Ovary (tissue), 10 donors: ENCODE measurements at places on chromosomes 7 and 10. TPM values are rescaled to one million over a fixed set of nuclear protein-coding genes. Genes with fewer than 3 reads are reported as not detected.

DNA sequence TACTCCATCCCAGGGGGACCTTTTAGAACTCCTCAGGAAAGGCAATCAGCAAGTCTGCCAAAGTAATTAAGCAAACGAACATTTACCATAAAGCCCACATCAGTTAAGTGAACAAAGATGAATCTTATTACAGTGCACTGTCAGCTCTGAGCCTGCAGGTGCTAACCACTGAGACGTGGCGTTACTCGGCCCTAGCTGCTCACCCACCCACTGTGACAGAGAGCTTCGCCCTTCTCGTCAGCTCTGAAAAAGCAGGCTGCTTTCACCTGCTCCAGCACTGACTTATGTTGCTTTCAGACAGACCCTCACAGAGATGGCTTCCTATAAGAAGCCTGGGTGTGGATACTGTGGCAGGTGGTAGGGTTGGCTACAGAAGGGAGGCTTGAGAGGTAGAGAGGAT lies 57.7 kb upstream of the KCNIP2 start:
- H3K36me3 ChIP-seq = no peaks in the 10 kb centered on the region
- H3K27ac ChIP-seq = no peak overlapping the region
- no peaks in the 10 kb centered on the region for H3K27me3 ChIP-seq
- H3K4me3 ChIP-seq = no peak overlapping the region
- no peak for DNase-seq

DNA sequence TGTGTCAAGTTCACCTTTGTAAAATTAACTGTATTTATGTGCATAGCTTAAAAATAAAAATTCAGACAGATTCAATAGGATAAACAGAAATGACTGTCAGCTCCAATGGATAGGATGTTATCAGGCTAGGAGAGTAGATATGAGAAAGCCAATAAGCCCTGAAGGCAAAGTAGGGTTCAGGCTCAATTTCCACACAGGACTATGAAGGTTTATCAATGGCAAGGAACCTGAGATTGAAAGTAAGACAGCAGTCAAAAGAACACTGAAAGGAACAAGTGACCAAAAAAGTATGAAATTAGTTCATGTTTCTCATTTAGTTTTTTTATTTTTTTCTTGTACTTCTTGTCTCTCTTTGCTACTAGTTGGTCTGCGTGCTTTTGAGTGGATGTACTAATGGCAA lies 121.4 kb downstream of the ELMO1 start:
- H3K27me3 ChIP-seq = no peaks in the 10 kb centered on the region
- no peak overlapping the region for H3K4me3 ChIP-seq
- H3K36me3 ChIP-seq = no peaks in the 10 kb centered on the region
- DNase-seq = no peak
- no peaks in the 10 kb centered on the region for H3K4me1 ChIP-seq

GRCh38 chr10:80277567-80278250 lies 11.7 kb downstream of the MAT1A start:
- H3K27me3 ChIP-seq = no peaks in the 10 kb centered on the region
- H3K4me1 ChIP-seq = peaks cover 7% of the 10 kb centered on the region
- H3K27ac ChIP-seq = no peak overlapping the region
- DNase-seq = peak; percentile 32

DNA sequence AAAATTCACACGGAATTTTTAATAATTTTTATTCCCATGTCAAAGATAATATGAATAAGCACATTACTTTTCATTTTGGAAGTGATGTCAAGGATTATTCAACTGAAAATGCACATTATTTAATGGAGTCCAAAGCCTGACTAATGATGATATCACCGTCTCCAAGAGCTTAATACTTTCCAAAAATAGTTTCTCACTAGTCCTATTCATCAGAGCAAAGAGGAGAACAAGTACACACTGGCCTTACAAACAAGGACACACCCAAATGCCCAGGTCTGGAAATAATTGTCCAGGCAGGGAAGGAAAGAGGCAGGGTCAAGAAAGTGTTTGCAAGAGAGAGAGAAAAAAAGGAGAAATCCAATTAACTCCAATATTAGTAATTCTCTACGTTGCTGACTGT lies 216.8 kb upstream of the CCDC6 start:
- DNase-seq = no peak
- no peak overlapping the region for H3K4me3 ChIP-seq
- H3K4me1 ChIP-seq = no peaks in the 10 kb centered on the region
- H3K36me3 ChIP-seq = no peaks in the 10 kb centered on the region
- H3K27ac ChIP-seq = no peak overlapping the region

GRCh38 chr7:27635728-27636127 lies 27.0 kb downstream of the HIBADH start:
- no peak overlapping the region for H3K27ac ChIP-seq
- H3K27me3 ChIP-seq = no peaks in the 10 kb centered on the region
- DNase-seq = no peak
- no peaks in the 10 kb centered on the region for H3K36me3 ChIP-seq

- H3K27ac ChIP-seq = no peak overlapping the region
- no peaks in the 10 kb centered on the region for H3K36me3 ChIP-seq
- no peaks in the 10 kb centered on the region for H3K4me1 ChIP-seq
- DNase-seq = no peak
- no peaks in the 10 kb centered on the region for H3K27me3 ChIP-seq
- no peak overlapping the region for H3K4me3 ChIP-seq
Measured at GRCh38 chr10:117740691-117741222, 198.2 kb downstream of the EMX2 start.

DNA sequence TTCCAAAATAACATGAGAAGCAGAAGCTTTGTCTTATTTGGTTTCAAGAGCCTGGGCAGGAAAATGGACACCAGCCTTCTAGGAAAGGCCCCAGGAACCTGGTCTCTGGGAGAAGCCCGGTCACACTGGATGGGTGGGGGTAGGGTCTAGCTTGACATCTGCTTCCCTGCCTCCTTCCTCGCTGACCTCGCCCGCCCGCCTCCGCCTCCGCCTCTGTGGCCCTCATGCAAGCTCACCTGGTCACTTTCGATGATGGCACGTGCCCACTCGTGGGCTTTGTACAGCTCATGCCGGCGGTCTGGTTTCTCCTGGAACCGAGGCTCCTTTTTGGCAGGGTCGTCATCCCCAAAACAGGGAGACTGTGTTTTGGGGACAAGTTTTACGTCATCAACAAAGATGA lies 63.4 kb downstream of the SCRN1 start:
- H3K4me1 ChIP-seq = no peaks in the 10 kb centered on the region
- H3K36me3 ChIP-seq = no peaks in the 10 kb centered on the region
- no peaks in the 10 kb centered on the region for H3K27me3 ChIP-seq
- no peak overlapping the region for H3K27ac ChIP-seq
- no peak for DNase-seq

- no peak overlapping the region for H3K27ac ChIP-seq
- H3K4me3 ChIP-seq = no peak overlapping the region
- no peak for DNase-seq
- no peaks in the 10 kb centered on the region for H3K4me1 ChIP-seq
Measured at GRCh38 chr7:115827305-115828045, 203.1 kb downstream of the TFEC start.

DNA sequence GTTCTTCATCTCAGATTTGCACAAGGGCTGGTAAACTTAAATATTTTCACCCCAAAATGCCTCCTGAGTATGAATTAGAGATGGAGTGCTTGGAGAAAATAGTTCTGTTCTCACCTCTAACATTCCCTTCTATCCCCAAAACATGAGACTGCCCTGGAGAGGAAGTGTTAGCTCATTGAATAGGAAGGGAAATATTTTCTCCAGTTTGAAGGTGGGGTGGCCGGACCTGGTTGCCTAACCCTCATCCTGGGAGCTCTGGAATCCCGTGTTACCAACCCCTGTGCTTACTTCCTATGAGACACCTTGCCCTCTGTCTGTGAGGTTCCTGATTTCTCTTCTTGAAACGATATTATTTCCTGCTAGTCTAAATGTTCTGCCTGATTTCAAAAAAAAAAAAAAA lies 779 bp downstream of the IFIT2 start:
- H3K27me3 ChIP-seq = no peaks in the 10 kb centered on the region
- peaks cover 11% of the 10 kb centered on the region for H3K4me1 ChIP-seq
- peak overlapping the region; percentile 48 for H3K4me3 ChIP-seq
- DNase-seq = no peak

GRCh38 chr10:3893901-3894563 lies 109.0 kb upstream of the KLF6 start:
- no peaks in the 10 kb centered on the region for H3K36me3 ChIP-seq
- H3K27me3 ChIP-seq = no peaks in the 10 kb centered on the region
- DNase-seq = no peak
- no peak overlapping the region for H3K27ac ChIP-seq

DNA sequence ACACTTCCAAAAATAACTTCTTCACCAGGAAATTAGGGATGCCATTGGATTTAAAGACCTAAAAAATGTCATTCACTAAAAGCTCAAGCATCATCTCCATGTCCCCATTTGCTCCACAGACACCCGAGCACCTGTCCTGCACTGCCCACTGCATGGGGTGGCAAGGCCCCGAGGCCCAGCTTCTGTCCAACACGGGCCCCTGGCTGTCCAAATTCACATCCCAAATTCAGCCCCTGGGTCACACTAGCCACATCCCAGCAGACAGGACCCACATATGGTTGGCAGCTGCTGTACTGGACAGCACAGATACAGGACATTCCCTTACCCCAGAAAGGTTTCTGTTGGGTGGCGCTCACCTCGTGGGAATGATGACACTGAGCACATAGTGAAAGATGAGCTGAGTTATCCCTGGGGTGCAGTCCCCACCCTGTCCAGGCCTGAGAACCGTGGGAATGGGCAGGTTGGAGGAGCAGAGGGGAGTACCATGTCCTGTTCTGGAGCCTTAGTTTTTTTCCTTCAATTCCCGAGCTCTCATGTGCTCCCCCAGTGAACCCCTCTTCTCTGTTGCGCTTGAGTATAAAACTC lies 55.3 kb downstream of the CSGALNACT2 start:
- H3K27me3 ChIP-seq = no peaks in the 10 kb centered on the region
- DNase-seq = no peak
- no peak overlapping the region for H3K27ac ChIP-seq
- no peak overlapping the region for H3K4me3 ChIP-seq

- H3K27me3 ChIP-seq = no peaks in the 10 kb centered on the region
- no peaks in the 10 kb centered on the region for H3K36me3 ChIP-seq
- no peak overlapping the region for H3K27ac ChIP-seq
- H3K4me3 ChIP-seq = no peak overlapping the region
Measured at GRCh38 chr10:128016423-128017060, 109.6 kb downstream of the PTPRE start.

GRCh38 chr7:149463500-149464161 lies 2.8 kb upstream of the ZNF777 start:
- peaks cover 8% of the 10 kb centered on the region for H3K4me1 ChIP-seq
- H3K27ac ChIP-seq = no peak overlapping the region
- no peak for DNase-seq
- H3K36me3 ChIP-seq = no peaks in the 10 kb centered on the region
- no peaks in the 10 kb centered on the region for H3K27me3 ChIP-seq
- H3K4me3 ChIP-seq = no peak overlapping the region

Gene LRRTM3
- total RNA-seq = 1.3 TPM

Gene TRDMT1
- total RNA-seq = 17.9 TPM

Gene SLC16A12
- total RNA-seq = 0.05 TPM

Gene HMX3
- not detected for total RNA-seq

Gene TMEM229A
- total RNA-seq = 0.55 TPM

Gene PFKFB3
- 41.6 TPM for total RNA-seq

Gene VWDE
- total RNA-seq = not detected
